GM13976 (cell line): ENCODE measurements at places on chromosomes 11 and 22.

DNA sequence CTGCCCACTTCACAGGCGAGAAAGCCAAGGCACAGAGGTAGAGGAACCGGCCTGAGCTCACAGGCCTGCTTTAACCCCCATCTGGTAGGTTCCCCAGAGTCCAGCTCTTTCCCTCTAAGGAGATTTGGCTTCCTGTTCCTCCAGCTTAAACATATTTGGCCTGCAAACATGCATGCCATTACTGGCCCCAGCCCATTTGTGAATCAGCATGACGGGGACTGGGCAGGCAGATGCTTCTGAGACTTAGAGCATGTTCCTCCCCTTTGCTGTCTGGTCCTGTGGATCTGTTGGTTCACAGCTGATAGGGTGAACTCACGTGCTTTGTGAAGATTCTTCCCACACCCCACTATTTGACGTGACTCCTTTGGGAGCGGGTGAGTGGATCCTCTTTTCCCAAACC, 12.6 kb downstream of the CHST1 start:
- DNase-seq: no peak

DNA sequence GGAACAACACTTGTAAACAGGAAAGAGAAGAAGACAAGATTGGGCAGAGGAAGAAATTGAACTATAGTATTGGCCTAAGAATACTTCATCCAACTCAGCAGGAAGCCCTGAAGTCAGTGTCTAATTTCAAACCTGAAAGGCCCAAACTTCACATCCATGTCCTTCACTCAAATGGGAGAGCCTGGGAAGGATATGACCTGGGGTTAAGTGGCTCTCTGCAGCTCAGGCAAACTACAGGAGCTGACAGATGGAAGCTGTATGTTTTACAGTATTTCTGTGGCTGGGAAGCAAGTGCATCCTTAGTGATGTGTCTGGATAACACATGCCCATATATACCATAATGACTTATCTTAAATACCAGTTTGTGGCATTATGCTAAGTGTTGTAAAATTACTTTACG, 196.2 kb downstream of the SOX6 start:
- DNase-seq: no peak

DNA sequence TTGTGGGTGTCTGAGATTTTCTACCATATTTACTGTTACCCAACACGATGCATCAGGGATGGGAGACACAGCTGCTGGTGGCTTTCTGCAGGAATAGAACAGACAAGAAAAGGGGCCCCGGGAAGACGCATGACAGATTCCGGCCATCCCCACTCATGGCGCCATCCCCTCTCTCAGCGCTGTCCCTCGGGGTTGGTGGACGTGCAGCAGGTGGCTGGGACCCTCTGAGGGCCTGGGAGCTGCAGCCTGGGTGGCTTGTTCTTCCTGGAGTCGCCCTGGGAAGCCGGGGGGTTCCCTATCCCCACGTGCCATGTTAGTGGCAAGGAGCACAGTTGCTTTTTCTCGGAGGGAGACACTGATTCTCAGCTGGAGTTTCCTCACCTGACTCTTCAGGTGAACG, 1123.3 kb downstream of the BRD1 start:
- DNase-seq: no peak

GRCh38 chr11:127733552-127733951, 733.0 kb upstream of the KIRREL3 start:
- DNase-seq: no peak

DNA sequence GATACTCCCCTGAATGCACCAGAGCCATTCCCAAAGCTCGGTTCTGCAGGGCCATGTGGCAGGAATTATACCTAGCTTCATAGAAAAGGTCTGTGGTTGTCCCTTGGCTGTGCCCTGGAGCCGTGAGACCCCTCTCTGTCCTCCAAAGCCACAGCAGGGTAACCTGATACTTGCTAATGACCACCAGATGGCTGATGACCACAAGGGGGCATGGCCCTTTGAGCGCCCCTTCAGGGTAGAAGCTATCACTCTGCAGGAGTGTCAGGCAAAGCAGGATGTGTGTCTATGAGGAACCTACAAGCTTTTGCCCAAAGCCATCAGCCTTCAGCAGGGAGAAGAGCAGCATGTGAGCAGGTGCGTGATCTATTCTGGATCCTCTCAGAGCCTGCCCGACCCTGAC, 95.3 kb downstream of the NTM start:
- no peak for DNase-seq

DNA sequence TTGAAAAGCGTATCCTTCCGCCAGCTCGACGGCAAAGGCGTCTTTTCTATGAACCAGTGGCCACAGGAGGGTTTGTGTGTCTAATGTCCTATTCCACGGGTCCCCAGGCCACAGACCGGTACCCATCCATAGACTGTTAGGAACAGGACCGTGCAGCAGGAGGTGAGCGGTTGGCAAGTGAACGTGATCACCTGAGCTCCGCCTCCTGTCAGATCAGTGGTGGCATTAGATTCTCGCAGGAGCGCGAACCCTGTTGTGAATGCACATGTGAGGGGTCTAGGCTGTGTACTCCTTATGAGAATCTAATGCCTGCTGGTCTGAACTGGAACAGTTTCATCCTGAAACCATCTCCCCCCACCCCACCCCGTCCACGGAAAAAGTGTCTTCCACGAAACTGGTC, 62.7 kb upstream of the KCNQ1OT1 start:
- DNase-seq: no peak

DNA sequence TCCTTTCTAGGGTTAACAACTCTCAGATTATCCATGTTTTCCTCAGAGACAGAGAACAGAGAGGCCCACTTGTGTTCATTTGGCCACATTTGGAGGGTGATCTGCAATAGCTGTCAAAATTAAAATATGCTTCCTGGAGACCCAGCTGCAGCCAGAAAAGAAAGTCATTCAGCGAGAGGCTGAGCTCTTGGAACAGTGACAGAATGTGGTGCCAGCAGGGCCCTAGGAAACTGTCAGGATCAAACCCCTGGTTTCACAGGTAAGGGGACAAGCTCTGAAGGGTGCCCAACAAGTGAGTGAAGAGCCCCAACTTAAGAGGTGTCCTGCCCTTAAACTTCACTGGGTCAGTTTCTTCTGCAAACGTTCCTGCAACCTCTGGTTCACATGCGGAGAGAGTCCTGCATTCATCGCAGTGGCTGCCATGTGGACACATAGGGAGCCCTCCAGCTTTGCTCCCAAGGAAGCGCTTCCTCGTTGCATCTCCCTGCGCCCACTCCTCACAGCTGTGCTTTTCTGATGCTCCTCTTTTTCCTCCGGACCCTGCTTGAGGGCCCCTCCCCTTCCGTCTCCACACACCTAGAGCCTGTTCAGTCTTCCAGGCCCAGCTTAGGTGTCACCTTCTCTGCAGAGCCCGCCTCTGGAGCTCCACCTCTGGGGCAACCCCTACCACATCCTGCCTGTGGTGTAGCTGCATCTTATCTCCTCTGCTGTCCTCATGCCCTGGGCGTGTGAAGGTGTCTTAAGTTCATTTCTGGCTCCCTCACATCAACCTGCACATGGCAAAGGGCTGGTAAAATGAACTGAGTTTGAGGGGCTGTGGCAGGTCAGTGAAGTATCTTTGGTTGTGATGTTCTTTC, 3.9 kb downstream of the UCP3 start:
- DNase-seq: no peak

- DNase-seq: no peak
Observed at GRCh38 chr11:118636569-118637290, 29.3 kb downstream of the PHLDB1 start.

DNA sequence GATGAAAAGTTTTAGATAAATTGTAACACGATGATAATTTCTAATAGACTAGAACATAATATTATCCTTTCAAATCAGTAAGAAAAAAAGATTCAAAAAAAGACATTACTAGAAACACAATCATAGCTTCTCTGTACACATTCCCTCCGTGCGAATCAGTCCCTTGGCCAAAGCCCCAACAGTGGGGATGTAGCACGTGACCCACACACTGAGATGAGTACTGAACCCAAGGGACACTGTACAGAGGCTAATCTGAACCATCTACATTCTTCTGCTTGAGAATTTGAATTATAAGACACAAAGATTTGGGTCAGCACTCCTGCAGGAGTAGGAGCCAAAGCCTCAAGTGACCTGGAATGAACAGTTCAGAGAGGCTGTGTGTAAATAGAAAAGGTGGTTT, 353.7 kb downstream of the INSC start:
- no peak for DNase-seq
